ENCODE measurements at places on chromosomes 1 and 21.

GRCh38 chr1:243801378-243801777, 48.7 kb downstream of the AKT3 start:
- DNase-seq = no peak

GRCh38 chr1:167488786-167489185, 29.5 kb downstream of the CD247 start:
- DNase-seq = no peak

DNA sequence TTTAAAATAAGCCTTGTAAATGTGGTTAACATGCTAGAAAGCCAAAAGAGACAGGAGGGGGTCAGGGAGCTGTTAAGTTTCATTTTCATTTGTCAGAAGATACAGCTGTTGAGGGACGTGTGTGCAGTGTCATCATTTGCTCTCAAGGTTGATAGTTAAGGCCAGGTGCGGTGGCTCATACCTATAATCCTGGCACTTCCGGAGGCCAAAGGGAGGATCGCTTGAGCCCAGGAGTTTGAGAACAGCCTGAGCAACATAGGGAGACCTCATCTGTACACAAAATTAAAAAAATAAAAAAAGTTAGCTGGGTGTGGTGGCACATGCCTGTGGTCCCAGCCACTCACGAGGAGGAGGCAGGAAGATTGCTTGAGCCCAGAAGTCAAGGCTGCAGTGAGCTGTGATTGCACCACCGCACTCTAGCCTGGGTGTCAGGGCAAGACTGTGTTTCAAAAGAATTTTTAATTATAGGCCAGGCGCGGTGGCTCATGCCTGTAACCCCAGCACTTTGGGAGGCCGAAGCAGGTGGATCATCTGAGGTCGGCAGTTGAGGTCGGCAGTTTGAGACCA, 22.7 kb downstream of the ZBTB8OS start:
- no peak for DNase-seq

- DNase-seq = no peak
These were observed 257.9 kb downstream of the PAPPA2 start for GRCh38 chr1:176720838-176721237.

- DNase-seq = no peak
These were observed 103.4 kb downstream of the COL24A1 start for GRCh38 chr1:86052948-86053698.
